ENCODE measurements at places on chromosomes 5 and 9.

GRCh38 chr9:69249337-69249736 is 75.3 kb downstream of the TJP2 start:
- no peak for DNase-seq

DNA sequence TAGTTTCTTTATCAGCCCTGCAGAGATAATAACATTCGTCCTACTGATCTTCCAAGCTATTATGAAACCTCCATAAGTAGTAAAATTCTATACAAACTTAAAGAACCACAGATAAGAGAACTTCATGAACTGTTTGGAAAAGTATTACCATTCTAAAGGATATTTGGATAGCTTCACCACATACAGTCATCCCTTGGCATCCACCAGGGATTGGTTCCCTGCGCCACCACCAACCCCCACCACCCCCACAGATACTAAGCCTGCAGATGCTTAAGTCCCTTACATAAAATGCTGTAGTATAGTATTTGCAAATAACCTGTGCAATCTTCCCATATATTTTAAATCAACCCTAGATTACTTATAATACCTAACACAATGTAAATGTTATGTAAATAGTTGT is 61.4 kb upstream of the SHISAL2B start:
- no peak for DNase-seq

DNA sequence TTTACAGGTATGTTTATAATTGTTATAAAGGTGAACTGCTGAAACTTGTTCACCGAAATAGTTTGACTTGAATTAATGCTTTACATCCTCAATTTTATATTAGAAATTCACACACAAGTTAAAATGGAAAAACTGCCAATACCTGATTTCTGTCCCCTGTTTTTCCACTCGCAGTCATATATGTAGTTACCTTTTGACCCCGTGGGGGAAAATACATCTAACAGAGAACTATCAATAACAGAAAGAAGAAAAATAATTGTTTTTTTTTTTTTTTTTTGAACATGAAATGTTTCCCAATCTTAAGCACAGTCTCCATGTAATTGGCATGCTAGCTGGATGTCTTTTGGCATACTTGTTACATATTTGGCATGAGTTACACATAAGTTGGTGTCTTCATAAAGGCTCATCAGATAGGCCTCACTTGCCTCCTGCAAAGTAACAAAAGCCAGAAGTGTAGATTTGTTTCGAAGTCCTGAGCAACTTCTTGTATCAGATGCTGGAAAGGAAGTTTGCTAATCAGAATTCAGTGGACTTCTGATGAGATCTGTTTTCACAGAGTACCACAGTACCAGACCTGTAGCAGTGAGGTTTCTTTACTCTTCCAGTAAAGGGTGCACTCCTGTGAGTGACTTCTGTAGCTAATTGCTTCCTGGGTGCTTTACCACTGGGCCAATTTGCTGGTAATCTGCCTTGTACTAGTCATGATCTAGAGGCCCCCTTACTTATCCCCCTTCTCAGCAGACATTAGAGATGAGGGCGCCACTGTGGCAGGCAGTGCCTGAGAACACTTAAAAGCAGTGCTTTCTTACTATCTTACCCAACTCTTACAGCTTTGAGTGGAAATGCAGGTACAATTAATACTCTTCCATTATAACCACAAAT is 36.2 kb upstream of the CXXC5 start:
- peak; percentile 38 for DNase-seq

- DNase-seq = peak; percentile 46
These were observed 816 bp downstream of the RBM18 start for GRCh38 chr9:122263699-122264349.

DNA sequence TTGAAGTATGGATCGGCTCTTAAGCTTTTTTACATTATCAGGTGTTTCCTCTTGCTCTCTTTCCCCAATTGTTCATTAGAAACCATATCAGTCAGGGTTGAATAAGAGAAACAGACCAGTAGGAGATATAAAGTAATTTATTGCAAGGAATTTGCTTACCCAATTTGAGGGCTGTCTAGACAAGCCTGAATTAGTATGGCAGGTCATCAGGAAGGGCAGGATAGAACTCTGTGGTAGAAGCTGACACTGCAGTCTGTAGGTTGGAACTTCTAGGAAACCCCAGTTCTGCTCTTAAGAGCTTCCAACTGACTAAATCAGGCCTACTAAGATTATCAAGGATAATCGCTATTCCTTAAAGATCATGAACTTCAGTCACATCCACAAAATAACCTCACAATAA is 24.3 kb downstream of the ISOC1 start:
- no peak for DNase-seq

- peak; percentile 59 for DNase-seq
These were observed 41.0 kb upstream of the SLC36A1 start for GRCh38 chr5:151406322-151406947.

- no peak for DNase-seq
These were observed 102.2 kb upstream of the SPATA31D4 start for GRCh38 chr9:81825846-81826516.

- no peak for DNase-seq
These were observed 3.0 kb downstream of the RLN1 start for GRCh38 chr9:5336688-5337087.

DNA sequence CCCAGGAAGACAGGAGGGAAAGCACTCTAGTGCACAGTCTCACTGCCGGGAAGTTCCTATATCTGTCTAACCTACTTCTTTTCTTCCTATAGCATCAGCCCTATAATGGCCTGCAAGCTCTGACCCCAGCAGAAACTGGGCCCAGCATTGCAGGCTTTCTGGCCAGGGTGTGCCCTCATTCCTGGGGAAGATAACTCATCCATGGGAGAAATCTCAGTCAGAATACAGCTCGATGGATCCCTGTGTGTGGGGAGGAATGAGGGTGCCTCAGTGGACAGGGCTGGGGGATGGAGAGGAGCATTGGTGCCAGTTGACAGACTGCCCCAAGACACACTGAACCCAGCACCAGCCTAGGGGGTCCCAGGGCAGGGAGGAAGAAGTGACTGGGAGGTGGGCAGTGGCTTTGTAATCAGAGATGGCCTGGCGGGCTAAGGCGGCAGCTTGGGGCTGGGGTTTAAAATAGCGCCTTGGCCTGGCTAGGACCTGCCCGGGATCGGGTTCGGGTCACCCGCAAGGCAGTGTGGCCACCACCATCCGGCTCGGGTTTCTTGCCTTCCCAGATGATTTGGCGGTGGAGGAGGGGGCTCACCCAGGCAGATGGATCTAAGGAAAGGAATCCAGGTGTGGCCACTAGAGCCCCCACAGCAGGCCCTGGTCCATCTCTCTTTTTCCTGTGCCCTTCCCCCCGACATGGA is 7.6 kb upstream of the CXXC5 start:
- no peak for DNase-seq
